Adrenal gland (tissue), 19 donors: ENCODE measurements at places on chromosomes 5 and 9. TPM values are rescaled to one million over a fixed set of nuclear protein-coding genes. Genes with fewer than 3 reads are reported as not detected.

- no peak for DNase-seq
Measured at GRCh38 chr5:178630951-178631350, 4.1 kb upstream of the CLK4 start.

DNA sequence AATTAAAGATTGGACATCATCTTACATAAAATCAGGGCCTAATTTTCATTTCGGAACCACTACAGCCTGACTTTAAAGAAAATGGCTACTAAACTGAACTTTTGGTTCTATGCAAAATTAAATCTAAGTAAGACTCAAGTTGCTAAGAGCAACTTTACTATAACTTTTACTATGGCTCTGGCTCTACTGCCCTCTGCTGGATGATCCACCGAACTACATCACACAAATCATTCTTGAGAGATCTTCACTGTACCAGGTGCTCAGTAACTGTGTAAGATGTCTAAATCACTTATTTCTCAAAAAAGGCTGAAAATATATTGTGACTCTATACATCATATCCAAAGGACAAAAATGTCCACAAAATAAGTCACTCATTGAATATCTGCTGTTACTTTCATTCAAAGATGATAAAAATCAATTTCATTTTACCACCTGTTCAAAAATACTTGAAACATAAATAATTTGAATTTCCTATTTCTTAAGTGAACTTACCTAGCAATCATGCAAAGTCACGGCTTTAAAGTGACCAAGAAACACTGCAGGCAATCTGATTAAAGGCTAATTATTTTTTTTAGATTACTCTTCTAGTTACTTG lies 13.5 kb downstream of the MOCS2 start:
- DNase-seq = peak; percentile 89

GRCh38 chr5:2131196-2131595 lies 248.5 kb upstream of the IRX4 start:
- DNase-seq = no peak

GRCh38 chr9:124793015-124793541 lies 16.1 kb downstream of the OLFML2A start:
- peak; percentile 63 for DNase-seq

The ANKRD18B gene
- total RNA-seq = not detected

The DMRTA1 gene
- total RNA-seq = 0.24 TPM

DNA sequence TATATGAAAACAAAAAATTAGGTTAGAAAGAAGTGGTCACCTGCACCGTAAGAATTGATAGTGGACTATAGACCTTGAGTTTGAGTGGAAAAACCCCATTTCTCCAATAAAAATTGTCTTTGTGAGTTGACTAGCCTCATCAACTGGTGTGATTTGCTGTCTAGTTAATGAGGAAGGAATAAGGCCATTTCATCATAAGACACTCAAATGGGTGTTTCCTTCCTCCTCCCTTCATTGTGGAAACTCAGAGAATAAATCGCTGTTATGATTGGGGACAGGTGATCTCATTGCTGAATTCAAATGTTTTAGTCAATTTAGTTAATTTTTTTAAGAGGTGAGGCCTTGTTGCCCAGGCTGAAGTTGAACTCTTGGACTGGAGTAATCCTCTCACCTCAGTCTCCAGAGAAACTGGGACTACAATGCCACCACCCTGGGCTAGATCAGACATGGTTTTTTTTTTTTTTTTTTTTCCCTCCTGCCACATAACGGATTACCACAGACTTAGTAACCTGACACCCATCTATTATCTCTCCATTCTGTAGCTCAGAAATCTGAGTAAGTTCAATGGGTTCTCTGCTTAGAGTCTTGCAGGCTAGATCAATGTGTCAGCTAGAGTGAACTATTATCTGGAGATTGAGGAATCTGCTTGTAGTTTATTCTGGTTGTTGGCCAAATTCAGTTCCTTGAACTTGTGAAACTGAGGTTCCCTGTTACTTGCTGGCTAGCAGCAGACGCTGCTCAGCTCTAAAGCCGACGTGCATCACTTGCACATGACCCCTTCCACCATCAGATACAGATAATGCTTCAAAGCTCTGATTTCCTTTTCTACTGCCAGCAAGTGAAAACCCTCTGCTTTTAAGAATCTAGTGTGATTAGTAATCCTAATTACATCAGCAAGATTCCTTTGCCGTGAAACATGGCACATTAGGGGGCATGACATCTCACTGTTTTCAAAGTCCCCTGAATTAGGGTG lies 663.8 kb upstream of the CDH9 start:
- no peak for DNase-seq

DNA sequence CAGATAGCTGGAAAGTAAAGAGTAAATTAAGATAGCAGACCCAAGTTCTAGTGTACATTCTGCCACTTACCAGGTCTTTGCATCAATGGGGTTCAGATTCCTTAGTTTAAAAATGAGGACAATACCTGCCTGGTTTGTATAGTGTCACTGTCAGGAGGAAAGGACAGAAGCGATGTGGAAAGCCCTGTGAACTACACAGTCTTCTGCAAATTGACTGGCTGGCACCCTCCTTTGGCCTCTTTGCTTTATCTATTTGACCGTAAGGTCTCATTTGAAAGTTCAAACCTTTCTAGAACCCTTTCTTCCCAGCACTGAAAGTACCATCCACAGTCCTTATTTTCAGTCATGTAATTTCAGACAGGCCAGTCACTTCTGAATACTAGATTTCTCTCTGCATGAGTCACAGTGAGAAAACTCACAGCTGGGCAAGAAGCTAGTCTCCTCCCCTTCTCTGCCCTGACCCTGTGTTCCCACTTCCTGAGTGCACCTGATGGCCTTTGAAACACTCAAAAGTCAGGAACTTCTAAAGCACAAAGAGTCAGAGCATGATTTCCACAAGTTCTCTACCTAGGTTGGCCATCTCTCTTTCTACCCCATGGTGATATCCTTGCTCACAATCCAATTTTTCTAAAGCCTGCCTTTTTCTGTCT lies 91.3 kb upstream of the RASEF start:
- no peak for DNase-seq

GRCh38 chr9:134272302-134273023 lies 53.8 kb upstream of the RXRA start:
- DNase-seq = no peak

DNA sequence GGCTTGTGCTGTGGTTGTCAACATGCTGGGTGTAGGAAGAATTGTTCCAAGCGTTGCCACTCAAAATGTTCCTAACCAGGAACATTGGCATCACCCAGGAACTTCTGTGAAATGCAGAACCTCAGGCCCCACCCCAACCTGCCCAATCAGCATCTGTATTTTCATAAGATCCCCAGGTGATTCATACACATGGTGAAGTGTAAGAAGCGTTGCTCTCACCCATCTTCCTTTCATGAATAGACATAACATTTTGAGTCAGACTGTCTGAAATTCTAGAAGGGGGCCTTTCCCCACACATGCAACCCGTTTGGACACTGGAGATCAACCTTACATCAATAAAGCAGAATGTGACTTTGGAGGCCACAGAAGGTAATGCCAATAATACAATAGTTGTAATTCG lies 9.3 kb upstream of the AFAP1L1 start:
- no peak for DNase-seq

The GFI1B gene
- not detected for total RNA-seq

GRCh38 chr9:101477736-101478135 lies 42.2 kb upstream of the ALDOB start:
- DNase-seq = peak; percentile 60

The TMEM174 gene
- not detected for total RNA-seq

GRCh38 chr5:128673970-128674369 lies 135.9 kb upstream of the FBN2 start:
- no peak for DNase-seq

The PAPPA gene
- 0.22 TPM for total RNA-seq

DNA sequence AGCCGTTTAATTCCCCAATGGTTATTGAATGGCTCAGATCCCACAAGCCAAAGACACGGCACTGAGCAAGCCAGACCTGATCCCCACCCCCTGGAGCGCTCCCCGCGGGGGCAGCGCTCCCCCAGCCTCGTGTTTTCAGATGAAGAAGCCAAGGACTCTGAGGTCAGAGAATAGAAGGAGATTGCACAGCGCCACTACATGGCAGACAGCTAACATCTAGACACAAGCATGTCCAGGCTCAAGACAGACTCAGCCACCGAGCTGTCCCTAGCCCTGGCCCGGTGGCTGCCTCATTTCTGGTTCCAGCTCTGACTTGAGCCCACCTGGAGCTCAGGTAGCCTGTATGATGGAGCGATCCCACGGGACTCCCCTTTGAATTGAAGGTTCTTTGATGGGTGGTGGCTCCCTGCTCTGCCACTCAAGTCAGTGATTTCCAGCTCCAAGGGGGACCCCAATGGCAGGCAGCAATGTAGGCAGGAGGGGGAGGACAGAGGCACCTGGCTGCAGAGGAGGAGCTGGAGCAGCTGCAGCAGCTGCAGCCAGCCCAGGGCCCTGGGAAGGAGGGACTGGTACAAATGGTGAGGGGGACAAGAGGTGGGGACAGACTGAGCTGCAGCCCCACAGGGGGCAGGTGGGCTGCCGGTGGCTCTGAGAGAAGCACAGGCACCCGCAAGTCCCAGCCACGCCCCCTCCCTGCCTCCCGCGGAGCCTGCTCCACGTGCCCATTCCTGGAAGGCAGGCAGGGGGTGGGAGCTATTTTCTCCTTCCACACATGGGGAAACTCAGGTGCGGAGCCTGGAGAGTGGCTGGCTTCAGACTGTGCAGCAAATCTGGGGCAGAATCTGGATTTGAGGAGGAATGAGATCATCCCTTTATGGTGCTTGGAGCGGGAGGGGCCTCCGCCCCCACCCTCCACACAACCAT lies 40.2 kb downstream of the NTNG2 start:
- DNase-seq = no peak

GRCh38 chr5:44646016-44646415 lies 162.7 kb upstream of the MRPS30 start:
- DNase-seq = no peak

- DNase-seq = no peak
Measured at GRCh38 chr9:84880835-84881234, 211.3 kb downstream of the NTRK2 start.

DNA sequence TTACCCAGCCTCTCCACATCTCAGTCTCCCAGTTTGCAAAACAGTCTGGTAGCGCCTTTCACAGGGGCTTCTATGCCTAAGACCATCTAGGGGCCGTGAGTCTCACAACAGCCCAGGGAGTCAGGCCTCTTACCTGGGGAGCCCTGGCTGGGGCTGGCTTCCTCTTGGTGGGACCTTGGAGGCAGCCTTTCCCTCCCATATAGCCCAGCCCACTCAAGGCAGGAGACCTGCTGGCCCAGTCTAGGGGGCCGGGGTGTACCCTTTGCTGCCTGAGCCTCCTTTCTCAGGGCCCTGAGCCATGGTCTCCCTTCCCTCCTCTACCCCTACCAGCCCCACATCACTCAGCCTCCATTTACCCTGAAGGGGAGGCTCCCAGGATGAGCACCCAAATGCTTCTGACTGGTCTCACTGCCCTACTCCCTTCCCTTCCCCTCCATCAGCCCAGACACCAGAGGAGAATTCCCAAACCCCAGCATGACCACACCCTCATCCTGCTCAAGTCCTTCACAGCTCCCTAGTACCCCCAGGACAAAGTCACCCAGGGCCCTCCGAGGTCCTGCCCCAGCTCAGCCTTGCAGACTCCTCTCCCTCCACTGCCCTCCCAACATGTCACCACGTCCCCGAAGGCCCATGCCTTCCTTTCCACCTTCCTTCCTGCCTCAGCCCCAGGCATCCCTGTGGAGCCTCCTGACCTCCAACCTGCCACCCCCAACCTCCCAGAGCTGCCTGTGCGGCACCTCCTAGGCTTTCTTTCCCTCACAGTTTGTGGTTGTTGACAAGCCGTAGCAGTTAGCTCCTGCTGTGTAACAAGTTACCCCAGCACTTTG lies 55.3 kb downstream of the BARX1 start:
- DNase-seq = no peak

DNA sequence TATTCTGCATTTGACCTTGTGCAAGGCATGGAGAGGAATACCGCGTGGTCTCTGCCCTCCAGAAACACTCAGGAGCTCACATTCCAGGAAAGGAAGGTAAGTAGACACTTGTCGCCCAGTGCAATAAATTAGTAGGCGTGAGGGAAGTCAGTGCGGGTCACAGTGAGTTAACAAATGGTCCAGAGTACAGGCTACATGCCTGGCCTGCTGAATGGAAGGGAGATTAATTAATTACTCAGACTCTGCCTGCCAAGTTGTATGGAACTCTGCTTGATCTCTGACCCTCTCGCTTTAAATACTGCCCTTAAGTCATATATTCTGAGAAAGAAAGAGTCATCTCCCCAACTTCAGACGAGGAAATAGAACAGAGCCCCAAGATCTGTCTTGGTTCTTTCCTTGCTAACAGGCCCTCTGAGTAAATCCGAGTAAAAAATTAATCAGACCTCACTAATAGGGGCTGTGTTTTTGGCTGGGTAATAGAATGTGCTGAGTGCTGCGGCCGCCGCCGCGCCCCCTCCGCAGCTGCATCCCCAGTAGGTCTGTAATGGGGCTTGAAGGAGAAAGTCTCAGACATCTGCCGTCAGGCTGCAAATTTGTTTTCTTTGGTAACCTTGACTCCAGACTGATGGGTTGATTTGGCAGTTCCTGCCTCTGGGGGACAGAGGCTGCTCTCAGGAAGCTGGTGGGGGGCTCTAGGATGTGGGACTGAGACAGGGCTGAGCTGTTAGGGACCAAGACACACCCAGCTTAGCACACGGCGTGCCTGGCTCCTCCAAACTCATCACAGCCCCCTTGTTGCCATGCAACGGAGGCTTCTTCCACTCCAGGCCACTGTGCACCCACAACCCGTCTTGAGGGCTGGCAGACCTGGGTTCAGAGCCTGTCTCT lies 144.4 kb downstream of the NSG2 start:
- no peak for DNase-seq

The LCN6 gene
- 1.5 TPM for total RNA-seq

DNA sequence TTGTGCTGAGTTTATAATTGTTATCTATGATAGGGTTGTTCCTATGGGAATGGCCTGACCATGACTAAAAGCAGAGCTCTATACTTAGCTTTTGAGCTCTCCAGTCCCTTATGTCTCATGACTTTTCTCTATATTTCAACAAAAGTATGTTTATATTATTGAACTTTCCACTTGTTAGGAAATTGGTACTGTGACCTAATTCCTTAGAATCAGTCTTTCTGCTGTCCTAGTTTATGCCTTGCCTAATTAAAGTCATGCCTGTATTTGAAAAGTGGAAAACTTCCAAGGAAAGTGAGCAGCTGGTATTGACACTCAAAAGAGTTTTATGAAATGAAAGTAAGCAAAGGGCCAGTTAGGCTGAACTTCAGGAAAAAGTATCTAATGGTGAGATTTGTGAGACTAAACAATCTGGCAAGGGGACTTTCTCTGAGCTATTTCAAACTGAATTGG lies 68.6 kb downstream of the XRCC4 start:
- DNase-seq = no peak

- no peak for DNase-seq
Measured at GRCh38 chr5:62690421-62690820, 111.8 kb downstream of the LRRC70 start.

GRCh38 chr5:154593071-154593470 lies 115.0 kb upstream of the HAND1 start:
- DNase-seq = no peak

The NXNL2 gene
- total RNA-seq = not detected
